Large intestine (tissue), 12 donors: ENCODE measurements at places on chromosomes 5 and 9.
A peak's percentile ranks its signal among the peaks of the same experiment; 100 is the strongest.

DNA sequence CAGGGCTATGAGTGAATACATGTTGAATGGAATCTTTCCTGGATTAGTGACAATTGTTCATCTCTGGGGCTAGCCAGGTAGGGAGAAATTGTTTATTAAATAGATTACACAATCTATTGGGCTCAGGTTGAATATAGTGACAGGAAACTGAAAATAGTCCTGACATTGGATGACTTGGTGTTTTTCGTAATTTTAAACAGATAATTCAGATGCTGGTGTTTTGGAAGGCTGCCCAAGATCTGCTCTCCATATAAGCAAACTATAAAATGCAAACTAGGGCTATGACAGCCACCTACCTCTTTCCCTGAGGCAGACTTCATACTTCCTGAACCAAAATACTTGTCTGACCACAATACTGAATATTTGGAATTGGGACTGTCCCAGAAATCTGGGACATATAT lies 99.1 kb downstream of the ENC1 start:
- no peak for DNase-seq

- peak; percentile 45 for DNase-seq
These were observed 91.7 kb upstream of the SHB start for GRCh38 chr9:38160613-38161215.

GRCh38 chr5:180647465-180647864 lies 1.9 kb downstream of the FLT4 start:
- no peak for DNase-seq

- DNase-seq: no peak
These were observed 14.2 kb downstream of the COL5A1 start for GRCh38 chr9:134655586-134656333.

DNA sequence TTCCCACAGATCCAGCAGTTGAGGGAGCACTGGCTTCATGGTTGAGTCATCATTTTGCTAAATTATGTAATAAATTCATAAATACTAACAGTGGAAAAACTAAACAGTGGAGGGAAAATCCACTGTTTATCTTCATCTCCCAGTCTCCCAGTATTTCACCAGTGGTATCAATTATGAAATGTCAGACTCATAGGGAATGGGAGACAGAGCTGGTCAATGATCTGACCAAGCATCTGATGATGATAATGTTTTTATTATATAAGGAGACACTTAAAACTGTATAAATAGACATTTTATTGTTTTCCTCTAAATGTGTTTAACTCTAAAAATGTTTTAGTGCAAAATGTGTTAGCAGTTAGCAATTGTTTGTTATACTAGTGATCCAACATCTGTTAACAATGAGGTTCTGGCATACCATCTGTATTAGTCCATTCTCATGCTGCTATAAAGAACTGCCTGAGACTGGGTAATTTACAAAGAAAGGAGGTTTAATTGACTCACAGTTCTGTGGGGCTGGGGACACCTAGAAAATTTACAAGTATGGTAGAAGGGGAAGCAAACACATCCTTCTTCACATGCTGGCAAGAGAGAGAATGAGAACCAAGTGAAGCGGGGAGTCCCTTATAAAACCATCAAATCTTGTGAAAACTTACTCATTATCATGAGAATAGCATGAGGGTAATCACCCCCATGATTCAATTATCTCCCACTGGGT lies 11.8 kb upstream of the REEP5 start:
- DNase-seq: no peak

DNA sequence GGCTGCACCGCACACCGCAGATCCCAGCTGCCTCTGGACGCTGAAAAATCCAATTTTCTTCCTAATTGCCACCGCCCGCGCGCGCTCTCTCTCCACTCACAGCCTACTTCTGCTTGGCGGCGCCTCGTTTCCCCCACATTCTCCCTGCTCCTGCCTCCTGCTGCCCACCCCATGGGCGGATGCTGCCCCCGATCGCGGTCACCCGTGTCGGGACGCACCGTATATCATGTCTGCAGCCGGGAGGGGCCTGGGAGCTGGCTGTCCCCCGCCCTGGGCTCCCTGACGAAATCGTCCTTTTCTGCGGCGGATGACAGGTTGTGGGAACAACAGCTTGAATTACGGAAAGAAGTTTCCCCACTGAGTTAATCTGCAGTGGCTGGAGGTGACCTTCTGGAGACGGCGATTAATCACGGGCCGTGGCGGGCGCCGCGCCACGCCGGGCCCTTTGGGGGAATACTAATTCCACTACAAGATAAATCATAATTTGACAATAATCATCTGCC lies 36.3 kb upstream of the PSD2 start:
- DNase-seq: no peak

DNA sequence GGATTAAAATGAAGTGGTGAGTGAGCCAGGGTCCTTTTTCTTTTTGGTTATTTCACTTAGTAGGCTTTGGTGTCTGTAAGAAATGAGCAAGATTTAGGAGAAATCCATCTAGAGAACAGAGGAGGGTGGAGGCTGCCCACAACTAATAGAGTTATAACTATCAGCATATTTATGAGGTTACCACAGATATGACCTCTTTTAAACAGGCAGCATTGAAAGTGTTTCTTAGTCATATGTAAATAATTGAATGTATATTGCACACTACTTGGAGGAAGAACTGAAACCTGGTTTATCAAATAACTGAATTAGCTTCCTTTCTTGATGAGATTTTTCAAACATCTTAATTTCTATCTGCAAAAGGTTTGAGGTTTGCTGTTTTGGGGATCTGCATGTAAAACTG lies 483.1 kb upstream of the PIK3R1 start:
- no peak for DNase-seq

DNA sequence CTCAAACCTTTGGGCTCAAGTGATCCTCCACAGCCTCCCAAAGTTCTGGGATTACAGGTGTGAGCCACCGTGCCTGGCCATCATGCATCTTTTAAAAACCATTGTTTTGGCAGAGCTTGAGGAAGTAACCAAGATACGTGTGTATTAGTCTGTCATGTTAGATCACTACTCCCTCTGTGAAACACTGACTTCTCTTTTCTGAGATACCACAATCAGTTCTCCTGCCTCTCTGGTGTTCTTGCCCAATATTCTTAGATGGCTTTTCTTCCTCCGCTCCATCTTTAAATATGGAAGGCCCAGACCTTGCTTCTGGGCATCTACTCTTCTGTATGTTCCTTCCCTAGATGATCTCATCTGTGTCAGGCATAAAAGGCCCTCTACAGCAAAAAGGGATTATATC lies 14.2 kb upstream of the CCNB1 start:
- no peak for DNase-seq

GRCh38 chr5:10695055-10695649 lies 65.9 kb downstream of the DAP start:
- DNase-seq: peak; percentile 37

- DNase-seq: no peak
These were observed 678 bp downstream of the PLPP7 start for GRCh38 chr9:131290036-131290766.

GRCh38 chr5:31895199-31895820 lies 256.4 kb downstream of the PDZD2 start:
- DNase-seq: no peak

GRCh38 chr5:39224196-39224761 lies 4.9 kb upstream of the FYB1 start:
- DNase-seq: peak; percentile 63

DNA sequence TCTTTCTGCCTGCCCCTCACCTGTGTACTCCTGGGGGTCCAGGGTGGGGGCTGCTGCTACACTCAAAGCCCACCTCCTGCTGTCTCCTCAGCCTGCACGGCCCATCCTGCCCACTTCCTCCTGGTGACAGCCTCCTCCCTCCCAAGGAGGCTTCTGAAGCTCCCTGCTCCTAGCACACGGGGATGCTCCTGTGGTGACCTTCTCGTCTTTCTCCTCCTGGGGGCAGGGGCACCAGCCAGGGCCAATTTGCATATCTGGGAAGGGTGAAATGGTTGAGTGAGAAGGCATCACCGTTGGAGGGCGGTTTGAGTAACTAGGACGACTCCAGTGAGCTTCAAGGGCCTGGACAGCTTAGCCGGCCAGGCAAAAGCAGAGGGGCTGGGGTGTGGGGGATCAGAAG lies 51.9 kb upstream of the COL5A1 start:
- DNase-seq: no peak

DNA sequence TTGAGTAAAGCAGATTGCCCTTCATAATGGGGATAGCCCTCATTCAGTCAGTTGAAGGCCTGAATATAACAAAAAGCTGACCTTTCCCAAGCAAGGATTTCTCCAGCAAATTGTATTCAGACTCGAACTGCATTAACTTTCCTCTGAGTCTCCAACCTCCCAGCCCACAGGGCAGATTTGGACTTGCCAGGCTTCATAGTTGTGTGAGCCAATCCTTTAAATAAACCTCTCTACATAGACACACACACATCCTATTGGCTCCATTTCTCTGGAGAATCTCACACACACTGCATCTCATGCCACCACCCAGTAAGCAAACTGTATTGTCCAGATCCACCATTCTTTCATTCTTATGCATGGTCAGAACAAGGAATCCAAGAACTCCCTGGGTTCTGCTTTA lies 225.1 kb downstream of the MPDZ start:
- DNase-seq: no peak

- DNase-seq: no peak
These were observed 59.7 kb upstream of the SNCAIP start for GRCh38 chr5:122252319-122252718.

GRCh38 chr5:79488058-79488457 lies 25.9 kb downstream of the HOMER1 start:
- no peak for DNase-seq

DNA sequence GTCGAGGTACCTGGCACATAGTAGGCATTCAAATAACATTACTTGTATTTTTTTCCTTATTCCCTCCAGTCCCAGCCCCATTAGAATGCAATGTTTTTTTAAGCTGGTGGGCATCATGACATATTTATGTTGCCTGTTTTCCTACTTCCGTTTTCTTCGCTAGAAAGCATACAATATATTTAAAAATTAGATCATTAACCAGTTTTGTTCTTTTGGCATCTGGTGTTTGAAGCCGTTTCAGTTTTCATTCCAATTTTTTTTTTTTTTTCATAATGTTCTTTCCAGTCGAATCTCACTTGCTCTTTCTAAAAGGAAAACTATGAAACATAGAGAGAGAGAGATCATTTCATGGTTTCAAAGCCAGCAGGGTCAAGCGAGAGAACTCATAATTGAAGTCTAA lies 228.3 kb upstream of the C9orf72 start:
- DNase-seq: no peak

- DNase-seq: no peak
These were observed 335.2 kb upstream of the TARS1 start for GRCh38 chr5:33105521-33105941.

GRCh38 chr5:56314529-56314928 lies 81.4 kb upstream of the ANKRD55 start:
- no peak for DNase-seq

GRCh38 chr9:22214497-22215031 lies 205.5 kb upstream of the CDKN2B start:
- DNase-seq: no peak

DNA sequence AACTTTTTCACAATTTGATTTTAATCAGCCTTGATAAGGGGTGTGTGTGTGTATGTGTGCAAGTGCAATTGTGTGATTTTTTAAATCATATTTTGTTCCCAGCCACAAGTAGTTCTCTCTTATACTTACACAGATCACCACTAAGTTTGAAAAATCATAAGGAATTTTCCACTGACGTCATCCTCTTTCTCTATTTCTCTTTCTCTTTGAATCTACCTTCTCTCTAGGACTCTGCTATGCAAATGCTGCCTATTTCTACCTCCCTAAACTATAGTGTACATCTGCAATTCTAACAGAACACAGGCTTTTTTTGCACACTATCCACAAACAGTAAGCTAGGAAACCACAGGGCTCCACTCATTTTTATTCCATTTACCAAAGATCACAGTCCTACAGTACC lies 254.6 kb upstream of the CYLC2 start:
- no peak for DNase-seq

DNA sequence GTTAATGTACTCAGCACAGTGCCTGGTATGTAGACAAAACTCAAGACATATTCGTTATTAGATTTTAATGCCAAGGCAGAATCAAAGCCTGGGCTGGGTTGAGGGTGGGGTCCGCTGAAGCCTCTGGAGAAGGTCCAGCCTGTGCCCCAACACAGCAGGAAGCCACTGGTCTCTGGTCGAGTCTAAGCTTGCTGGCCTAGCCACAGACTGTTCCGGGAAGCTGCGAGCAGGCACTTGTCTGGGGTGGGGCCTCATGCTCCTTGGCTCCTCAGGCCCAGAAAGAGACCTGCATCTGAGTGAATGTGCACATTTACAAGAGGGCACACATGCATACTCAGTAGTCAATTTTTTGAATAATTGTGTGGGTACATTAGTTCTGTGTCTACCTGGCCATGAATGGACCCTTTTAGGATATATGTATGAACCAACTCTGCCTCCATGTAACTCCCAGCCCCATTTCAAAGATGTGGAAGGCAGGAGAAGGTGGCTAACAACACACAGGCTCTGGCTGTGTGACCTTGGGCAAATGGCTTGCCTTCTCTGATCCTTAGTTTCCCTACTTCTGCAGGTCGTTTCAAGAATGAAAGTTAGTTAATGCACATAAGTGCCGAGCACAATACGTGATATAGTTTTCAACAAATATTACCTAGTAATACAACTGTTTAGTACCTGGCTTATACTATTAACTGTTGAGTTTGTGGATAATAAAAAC lies 18.3 kb downstream of the FAT2 start:
- no peak for DNase-seq

- DNase-seq: peak; percentile 14
These were observed 519.6 kb downstream of the CTNND2 start for GRCh38 chr5:11384441-11385250.

GRCh38 chr9:91415290-91415689 lies 8.3 kb downstream of the NFIL3 start:
- DNase-seq: no peak

DNA sequence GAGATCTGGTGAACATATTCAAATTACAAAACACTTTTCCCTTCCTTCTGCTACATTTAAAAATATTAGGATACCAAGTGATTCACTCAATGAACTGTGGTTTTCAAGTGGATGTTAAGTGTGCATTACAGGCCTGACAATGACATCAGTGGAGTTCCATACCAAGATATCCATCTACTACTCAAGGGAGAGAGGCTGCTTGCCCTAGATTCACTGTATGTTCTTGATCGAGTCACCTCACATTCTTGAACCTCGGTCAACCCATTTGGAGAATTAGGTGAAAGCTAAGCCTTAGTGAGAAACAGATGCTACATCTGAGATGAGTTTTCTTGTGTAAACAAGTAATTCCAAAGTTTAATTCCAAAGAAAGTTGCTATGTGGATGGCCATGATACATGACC lies 142.2 kb downstream of the FGF10 start:
- no peak for DNase-seq

- peak; percentile 32 for DNase-seq
These were observed 31.8 kb upstream of the CKS2 start for GRCh38 chr9:89278997-89279739.

DNA sequence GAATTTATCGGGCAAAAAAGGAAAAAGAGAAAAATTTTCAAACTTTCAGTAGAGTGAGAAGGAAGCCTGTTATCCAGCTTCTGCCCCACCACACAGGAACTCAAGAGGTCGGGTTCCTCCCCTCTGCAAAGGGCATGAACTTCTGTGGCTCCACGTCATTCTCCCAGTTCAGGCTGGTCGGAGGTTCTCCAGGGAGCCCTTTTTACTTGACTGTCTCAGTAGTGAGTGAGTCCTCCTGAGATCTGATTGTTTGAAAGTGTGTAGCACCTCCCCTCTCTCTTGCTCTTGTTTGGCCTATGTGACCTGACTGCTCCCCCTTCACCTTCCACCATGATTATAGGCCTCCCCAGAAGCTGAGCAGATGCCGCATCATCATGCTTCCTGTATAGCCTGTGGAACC lies 9.7 kb downstream of the SPINK1 start:
- DNase-seq: no peak

GRCh38 chr9:135151757-135152613 lies 64.5 kb downstream of the OLFM1 start:
- DNase-seq: no peak
